GM12891 (cell line): ENCODE measurements at places on chromosomes 1 and 21.

DNA sequence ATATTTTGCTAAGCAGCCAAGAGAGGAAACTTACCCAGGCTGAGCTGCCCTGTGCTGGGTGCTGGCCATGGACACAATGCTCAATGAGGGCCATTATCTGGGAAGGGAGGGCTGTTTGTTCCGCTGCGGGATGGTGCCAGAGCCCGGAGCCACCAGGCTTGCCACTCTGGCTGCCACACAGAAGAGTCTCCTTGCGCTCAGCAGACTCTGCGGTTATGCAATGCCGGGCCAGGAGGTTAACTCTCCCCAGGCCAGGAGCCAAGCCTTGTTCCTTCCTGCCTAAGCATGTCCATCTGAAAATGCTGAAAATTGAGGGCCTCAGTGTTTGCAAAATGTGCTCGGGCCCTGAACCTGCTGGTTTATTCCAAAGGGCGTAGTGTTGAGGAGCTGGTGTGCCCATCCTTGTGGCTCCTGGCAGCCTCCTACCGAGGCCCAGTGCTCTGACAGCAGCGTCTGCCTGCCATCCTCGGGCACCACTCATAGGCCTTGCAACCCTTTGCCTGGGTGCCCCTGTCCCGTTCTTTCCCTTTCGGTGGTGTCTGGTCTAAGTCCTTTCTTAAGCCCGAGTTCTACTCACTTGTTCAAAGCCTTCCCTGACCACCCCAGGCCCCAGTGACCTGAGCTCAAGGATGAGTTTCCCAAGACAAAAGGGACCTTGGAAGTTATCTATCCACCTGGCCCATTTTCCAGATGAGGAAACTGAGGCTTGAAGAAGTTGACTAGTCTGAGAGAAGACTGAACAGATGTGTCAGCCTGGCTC, 133.8 kb upstream of the EDN2 start:
- DNase-seq: no peak

- DNase-seq: no peak
Measured at GRCh38 chr1:234735916-234736315, 125.9 kb upstream of the IRF2BP2 start.

- no peak for DNase-seq
Measured at GRCh38 chr1:93753791-93754763, 72.4 kb upstream of the BCAR3 start.

DNA sequence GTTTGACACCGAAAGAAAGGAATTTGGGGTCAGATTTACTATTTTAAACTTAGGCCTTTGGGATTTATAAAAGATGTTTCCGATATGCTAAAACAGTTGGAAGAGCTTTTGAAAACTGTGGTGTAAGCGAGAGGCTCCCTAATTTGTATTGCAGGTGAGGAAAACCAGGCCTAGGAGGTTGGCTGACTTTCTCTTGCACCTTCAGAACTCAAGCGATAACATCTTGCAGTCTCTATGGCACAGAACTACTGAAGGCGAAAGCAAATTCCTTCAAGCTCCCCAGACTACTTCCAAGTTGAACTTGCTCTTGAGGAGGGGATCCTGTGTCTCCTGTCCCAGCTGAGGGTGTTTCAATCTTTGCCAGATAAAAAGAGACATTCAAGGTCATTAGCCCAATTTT, 685.7 kb downstream of the ADGRL2 start:
- DNase-seq: no peak

DNA sequence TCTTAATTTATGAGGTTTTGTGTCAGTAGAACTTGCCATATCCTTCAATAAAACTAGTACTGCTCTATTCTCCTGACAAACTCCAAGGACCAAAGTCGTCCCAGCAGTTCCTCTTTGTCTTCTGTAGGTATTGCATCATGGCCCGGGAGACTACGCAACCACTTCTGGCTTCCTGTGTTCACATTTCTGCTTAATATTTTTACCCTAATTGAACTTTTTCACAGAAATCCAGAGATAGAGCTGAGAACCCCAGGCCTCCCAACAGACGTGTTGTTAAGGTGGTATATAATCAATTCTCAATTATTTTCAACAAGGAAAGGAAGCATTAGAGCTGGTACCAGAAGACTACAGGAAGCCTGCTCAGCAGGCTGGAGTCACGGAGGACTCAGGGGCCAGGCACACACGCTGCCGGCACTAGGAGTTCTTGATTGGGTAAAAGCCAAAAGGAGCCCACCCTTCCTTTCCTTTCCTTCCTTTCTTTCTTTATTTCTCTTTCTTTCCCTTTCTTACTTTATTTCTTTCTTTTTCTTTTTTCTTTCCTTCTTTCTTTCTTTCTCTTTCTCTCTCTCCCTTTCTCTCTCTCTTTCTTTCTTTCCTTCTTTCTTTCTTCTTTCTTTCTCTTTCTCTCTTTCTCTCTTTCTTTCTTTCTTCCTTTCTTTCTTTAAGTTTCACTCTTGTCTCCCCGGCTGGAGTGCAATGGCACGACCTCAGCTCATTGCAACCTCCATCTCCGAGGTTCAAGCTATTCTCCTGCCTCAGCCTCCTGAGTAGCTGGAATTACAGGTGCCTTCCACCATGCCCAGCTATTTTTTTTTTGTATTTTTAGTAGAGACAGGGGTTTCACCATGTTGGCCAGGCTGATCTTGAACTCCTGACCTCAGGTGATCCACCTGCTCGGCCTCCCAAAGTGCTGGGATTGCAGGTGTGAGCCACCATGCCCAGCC, 173.7 kb downstream of the ZBTB18 start:
- no peak for DNase-seq

GRCh38 chr1:212401838-212402582, 12.7 kb downstream of the PACC1 start:
- DNase-seq: no peak

DNA sequence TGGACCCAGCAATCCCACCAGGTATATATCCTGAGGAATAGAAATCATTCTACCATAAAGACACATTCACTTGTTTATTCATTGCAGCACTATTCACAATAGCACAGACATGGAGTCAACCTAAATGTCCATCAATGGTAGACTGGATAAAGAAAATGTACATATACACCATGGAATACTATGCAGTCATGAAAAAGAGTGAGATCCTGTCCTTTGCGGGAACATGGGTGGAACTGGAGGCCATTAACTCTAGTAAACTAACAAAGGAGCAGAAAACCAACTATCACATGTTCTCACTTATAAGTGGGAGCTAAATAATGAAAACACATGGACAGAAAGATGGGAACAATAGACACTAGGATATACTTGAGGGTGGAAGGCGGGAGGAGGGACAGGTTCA, 36.1 kb upstream of the PRKACB start:
- DNase-seq: no peak

GRCh38 chr1:231194843-231195516, 33.1 kb downstream of the TRIM67 start:
- DNase-seq: no peak
